ENCODE measurements at places on chromosomes 6 and 20. TPM values are rescaled to one million over a fixed set of nuclear protein-coding genes. Genes with fewer than 3 reads are reported as not detected.

Gene MEP1A
- not detected for total RNA-seq

- DNase-seq, result no peak
These were observed 166.9 kb upstream of the RNF24 start for GRCh38 chr20:4181956-4182945.

DNA sequence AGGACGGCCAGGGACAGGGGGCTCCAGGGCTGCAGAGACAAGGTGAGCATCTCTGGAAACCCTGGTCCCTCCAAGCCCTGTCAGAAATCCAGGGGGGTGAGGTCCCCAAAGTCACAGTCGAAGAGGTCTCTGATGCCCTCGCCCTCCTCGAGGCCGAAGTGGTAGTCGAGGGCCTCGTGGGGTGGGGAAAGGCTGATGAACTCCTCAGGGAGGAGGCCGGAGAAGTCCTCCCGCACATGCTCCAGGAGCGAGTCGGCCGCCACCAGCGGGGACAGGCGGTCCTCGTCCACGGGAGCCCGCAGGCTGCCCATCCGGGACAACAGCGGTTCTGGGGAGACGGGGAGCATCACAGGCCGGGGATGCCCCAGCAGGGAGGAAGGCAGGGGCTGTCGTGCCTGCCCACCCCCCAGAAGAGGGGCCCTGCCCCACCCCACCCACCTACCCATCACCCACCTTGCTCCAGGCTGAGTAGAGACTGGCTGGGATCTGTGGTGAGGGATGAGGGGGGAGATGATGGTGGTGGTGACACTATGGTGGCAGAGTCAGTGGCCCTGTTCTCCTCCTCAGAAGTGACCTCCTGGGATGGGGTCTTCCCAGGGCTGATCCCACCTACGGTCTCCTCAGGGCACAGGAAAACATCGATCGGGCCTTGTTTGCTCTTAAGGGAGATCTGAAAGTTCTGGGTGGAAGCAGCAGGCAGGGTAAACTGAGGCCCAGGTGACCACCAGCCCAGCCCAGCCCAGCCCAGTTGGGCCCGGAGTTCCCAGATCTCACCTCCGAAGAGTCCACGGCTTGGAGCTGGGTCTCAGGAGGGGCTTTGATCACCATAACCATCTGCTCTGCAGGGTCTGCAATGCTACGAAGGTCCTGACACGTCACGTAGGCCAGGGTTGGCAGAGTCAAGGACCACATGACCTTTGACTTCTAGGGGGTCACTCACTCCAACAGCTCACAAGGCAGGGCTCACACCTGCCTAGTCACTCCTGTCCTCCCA lies 2.7 kb upstream of the NECAB3 start:
- DNase-seq, result no peak

DNA sequence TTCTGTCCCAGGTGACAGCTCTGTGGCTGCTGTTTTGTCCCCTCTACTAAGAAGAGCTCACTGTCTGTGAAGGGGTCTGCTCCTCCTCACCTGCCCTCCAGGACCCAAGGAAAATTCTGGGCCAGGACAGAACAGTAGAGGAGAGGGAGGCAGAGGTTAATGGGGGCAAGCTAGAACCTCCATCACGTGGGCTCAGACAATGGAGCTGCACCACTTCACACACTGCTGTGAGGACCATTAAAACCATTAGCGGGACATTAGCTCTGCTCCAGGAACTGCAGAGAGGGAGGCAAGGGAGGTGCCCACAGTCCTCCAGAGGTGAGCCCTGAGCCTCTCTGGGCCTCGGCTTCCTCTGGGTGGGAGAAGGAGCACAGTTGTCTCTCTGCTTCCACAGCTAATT lies 78.4 kb downstream of the NOL4L start:
- no peak for DNase-seq

All from lung microvascular endothelial cell (primary cell).